ENCODE measurements at places on chromosomes 1 and 21.
A peak's percentile ranks its signal among the peaks of the same experiment; 100 is the strongest.

DNA sequence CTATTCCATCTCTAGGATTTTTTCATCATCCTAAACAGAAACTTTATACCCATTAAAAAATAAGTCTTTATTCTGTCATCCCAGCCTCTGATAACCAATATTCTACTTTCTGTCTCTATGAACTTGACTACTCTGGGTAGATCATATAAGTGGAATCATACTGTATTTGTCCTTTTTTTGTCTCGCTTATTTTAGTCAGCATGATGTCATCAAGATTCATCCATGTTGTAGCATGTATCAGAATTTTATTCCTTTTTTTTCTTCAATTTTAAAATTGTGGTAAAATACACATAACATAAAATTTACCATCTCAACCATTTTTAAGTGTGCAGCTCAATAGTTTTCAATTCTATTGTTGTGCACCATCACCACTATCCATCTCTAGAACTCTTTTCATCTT lies 90.0 kb downstream of the SYT14 start:
- no peak for DNase-seq

DNA sequence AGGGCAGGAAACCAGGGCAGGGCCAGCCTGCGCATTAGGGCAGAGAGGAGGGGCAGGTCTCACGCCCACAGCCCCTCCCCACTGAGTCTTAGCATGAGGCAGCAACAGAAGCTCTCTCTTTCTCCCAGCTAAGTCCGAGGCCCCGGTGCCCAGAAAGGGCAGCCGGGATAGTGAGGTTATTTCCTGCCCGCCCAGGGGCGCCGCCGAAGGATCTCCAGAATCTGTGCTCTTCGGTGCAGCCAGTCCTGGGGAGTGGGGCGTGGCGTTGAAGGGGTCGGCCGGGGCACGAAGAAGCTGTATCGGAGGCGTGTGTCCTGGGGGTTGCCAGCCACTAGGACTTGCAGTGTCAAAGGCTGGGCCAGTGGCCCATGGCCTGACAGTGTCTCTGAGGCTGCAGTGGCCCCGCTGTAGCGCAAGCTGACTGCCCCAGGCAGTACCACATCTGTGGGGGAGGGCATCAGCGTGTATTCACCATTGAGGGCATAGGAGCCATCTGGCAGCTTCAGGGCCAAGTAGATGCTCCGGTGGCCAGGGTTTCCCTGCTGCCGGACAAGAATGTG lies 7.8 kb downstream of the ADAMTS4 start:
- no peak for DNase-seq

- DNase-seq, result no peak
These were observed 7.4 kb downstream of the KYAT3 start for GRCh38 chr1:88985032-88985431.

DNA sequence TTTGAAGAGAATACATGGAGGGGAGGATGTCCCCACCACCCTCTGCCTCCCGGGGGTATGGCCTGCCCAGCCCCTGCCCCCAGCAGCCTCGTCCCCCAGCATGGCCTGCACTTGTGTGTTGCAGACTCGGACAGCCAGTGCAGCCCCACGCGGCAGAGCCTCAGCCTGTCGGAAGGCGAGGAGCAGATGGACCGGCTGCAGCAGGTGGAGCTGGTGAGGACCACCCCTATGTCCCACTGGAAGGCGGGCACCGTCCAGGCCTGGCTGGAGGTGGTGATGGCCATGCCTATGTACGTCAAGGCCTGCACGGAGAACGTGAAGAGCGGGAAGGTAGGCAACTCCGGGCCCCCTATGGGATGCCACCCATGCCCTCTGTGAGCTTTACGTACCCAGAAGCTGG lies 59.5 kb upstream of the TMEM51 start:
- DNase-seq, result no peak

DNA sequence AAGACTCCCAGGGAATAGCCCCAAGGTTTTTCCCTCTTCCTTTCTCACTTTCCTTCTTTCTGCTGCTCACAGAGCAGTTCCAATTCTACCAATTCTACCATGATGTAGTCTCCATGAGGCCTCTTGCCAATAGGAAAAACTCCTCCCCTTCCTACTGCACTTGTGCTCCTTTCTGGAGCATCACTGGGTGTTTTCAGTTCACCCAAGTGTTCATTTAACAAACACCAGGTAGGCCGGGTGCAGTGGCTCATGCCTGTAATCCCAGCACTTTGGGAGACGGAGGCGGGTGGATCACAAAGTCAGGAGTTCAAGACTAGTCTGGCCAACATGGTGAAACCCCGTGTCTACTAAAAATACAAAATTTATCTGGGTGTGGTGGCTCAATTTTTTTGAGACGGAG lies 26.6 kb upstream of the H3-3A start:
- no peak for DNase-seq

GRCh38 chr1:54922921-54923421 lies 36.0 kb upstream of the DHCR24 start:
- DNase-seq, result no peak

DNA sequence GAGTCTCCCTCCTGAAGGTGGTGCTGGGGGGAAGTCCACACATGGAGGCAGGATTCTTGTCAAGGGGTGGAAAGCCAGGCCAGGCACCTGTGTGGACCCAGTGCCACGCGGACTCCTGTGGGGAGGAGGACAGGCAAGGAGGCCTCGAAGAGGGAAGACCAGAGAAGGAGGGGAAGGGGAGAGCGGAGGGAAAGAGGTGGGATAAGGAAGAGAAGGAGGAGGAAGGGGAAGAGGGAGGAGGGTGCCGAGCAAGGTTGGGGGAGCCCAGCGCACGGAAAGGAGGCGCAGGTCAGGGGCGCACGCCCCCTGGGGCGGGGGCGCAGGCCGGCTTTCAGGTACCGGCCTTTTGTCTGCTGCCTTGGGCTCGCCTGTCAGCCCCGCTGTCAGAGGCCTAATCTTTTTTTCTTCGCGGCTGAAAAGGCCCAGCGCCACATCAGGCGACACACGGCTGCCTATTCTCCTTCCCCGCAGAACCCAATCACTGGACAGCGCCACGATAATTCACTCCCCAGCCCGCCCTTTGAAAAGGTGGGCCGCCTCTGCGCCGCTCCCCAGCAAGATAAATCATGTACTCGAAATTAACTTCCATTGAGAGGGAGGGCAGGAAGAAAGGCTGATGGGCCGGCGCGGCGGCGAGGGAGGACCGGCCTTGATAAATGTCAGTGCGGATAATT lies 42.5 kb downstream of the PRDM16 start:
- DNase-seq, result no peak

DNA sequence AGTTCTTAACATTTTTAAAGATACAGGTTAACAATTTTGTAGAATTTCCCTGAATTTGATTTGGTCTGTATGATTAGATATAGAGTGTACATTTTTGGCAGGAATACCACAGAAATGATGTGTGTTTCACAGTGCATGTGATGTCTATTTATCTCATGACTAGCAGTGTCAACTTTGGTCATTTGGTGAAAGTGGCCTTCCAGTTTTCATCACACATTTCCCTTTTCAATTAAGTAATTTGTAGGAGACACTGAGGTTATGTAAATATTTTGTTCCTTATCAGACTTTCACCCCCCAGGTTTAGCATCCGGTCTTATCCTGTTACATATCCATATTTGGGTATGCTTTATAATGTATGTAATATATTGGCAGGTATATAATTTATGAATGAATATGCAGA lies 41.8 kb downstream of the MAP3K7CL start:
- DNase-seq, result no peak

DNA sequence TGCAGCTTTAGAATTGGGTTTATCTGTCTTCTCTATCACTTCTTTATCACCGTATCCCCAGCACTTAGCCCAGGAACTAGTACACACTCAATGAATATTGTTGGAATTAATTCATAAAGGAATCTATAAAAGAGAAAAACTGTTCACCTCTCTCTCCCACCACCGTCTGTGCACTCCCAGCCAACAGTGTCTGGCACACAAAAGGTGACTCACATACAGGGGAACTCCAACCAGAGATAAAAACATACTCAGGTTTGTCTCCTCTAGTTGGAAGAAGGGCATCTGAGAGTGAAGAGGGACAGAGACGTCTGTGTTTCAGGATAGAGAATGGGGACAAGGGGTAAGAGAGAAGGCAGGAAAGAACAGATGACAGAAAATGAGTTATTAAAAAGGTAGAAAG lies 10.0 kb downstream of the ITLN1 start:
- DNase-seq, result no peak

GRCh38 chr1:33382661-33383415 lies 48.1 kb downstream of the PHC2 start:
- DNase-seq, result no peak

- DNase-seq, result no peak
These were observed 153.9 kb downstream of the ETS2 start for GRCh38 chr21:38959692-38960061.

GRCh38 chr1:192951691-192952460 lies 107.3 kb downstream of the UCHL5 start:
- peak; percentile 14 for DNase-seq

DNA sequence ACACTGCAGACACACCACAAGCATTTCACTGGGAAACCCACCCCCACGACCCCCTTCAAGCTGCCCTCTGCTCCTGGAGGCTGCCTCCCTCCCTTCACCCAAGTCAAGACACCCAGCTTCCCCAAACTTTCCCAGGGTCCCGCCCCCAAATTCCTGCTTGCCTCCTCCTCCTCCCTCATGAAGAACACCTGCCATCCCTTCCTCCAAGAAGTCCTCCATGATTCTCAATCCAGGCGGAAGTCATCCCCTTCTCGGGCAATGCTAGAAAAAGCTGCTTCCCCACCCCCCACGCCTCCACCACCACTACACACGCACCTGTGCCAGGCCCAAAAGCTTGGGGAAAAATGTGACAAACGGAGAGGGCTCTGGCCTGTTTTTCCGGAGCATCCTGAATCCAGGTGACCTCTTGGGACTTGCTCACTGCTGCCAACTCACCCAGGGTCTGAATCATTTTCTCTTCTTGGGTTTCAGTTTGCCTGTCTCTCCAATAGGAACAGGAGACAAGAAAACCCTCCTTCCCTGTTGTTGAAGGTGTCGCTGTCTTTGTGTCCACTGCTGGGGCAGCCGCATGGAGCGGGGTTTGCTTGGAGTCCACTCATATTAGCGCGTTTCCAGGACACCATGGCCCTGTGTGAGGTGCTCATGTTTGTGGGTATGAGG lies 101.0 kb upstream of the CASZ1 start:
- DNase-seq, result no peak

- no peak for DNase-seq
These were observed 17.2 kb downstream of the SPOCD1 start for GRCh38 chr1:31798433-31799195.

DNA sequence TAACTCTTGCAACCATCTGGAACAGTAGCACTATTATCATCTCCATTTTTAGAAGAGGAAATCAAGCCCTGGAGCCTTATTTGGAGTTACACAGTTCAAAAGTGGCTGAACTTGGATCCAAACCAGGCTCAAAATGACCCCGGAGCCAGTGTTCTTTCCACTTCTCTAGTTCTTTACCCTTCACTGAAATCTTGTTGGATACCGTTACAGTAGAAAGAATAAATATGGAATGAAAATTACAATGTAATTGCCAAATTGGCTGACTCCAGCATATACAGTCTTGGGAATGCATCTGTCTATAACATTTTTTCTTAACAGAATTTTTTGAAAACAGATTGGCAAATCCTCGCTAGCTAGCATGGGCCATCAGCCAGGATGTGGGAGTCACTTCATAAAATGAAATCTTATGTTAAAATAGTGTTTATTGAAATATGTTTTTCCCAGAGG lies 261.4 kb downstream of the CTH start:
- no peak for DNase-seq

DNA sequence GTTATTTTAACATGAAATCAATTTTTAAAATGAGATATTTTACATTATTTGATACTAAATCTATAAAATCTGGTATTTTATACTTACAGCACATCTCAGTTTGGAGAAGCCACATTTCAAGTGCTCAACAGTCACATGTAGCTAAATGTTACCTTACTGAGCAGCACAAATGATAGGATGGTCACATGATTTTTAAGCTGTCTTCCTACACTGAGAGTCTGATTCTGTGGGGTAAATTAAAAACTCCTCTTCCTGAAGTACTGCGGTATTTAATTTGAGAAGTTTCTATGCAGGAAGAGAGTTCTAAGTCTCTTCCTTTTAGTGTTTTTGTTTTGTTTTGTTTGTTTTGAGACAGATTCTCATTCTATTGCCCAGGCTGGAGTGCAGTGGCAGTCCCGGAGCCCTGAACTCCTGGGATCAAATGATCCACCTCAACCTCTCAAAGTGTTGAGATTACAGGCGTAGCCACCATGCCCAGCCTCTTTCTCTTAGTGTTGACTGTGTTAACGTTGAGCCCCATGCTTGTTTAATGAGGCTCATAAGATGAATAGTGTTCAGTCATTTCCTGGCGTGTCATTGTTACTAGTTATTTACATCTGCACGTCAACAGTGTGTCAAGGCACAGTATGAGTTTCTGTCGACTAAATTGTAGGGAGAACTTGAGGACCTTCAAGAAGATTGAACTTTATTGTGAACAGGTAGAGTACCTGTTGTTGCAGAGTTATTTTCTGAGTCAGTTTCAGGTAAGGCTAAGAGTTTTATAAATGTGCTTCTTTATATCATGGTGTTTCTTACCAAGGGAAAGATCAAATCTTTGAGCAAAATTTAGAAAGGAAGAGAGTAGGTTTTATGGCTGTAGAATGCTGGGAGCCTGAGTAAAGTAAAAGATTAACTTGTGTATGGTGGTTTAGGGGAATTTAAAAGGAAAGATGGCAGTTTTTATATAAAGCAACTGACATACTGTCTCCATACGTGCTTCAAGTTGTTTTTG lies 3.3 kb downstream of the CNST start:
- no peak for DNase-seq

DNA sequence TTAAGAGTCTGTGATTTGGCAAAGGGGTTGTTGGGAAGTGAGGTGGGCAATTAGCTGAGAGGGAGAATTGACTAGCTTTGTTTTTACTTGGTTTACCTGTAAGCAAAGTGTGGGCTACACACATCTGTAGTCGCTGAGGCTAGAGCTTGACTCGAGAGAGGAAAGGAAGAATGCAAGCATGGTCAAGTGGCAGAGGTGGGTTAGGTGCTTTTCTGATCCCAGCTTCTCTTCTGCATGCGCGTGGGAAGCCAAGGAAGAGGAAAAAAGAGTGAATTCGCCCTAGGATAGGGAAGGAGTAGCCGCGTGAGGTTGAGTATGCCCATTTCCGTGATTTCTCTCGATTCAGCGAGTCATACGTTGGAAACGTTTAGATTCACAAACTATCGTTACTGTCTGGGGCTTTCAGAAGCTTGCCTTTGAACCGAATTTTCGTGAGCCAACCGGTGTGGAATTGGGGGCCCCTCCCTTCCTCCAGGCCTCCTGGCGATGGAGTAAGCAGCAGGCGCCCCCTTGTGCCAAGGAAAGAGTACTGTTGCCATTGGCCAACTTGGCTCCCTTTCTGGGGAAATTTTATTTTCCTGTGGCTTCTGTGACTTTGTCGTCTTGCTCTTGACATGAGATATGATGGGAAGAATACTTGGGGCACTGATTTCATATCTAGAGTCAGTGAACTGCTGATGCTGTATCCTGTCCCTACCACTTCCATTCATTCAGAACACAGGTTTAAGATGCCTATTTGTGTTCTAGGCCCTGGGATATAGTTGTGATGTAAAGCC lies 1.3 kb downstream of the PIGV start:
- peak; percentile 89 for DNase-seq

GRCh38 chr1:164905869-164906268 lies 346.9 kb downstream of the PBX1 start:
- no peak for DNase-seq

GRCh38 chr1:13761883-13762282 lies 61.9 kb downstream of the PRDM2 start:
- no peak for DNase-seq
